ENCODE measurements at places on chromosomes 6 and 20.

GRCh38 chr6:43171707-43172103 is 636 bp downstream of the SRF start:
- peak; percentile 35 for DNase-seq

DNA sequence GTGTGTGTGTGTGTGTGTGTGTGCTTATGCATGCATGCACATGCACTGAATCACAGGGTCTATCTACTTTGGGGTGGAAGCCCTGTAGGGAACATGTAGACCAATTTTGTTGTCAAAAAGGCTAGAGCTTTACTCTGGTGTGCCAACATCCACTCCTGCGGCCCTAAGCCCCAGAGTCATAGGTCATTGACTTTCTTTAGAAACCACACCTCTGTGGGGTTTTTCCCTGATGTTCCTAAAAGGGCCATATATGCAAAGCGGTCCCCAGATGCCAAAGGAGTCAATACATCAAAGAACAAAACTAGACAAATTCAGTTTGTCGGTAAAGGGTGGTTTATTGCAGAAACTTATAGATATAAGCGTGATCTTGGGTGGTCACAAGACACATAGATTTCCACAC is 29.8 kb upstream of the SLC2A12 start:
- DNase-seq: no peak

DNA sequence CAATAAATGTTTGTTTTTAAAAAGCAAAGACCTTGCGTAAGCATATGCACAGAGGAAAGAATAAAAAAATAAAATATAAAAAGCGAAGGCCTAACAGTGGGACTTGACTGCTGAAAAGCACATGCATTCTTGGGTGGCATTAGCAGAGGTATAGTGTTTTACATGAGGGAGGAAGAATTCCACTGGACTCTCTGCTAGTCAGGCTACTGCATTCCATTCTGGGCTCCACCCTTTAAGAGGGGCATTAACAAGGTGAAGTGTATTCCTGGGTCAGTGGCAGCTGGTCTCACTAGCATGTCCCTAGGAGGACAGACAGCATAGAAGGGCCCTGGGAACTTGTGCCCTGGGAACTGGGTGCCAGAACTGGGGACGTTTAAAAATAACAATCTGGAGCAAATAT is 134.1 kb downstream of the SOBP start:
- DNase-seq: no peak

- DNase-seq: no peak
Observed at GRCh38 chr6:75499640-75500039, 6.0 kb upstream of the FILIP1 start.

DNA sequence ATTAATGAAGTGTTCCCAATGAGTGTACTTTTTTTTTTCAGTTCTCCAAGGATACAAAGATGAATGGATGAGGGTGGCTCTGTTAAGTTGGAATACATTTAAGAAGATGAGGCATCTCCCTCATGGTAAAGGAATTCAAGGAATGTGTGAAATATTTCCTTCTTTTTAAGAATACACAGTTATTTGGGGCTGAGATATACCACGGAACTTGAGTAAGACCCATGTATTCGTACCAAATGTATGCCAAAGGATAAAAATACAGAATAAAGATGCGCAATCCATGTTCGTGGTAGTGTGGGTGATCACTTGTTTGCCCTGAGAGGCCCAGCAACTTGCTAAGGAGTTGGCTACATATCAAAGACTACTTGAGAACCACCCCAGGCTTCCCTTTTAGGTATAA is 164.2 kb upstream of the TCF21 start:
- DNase-seq: no peak

DNA sequence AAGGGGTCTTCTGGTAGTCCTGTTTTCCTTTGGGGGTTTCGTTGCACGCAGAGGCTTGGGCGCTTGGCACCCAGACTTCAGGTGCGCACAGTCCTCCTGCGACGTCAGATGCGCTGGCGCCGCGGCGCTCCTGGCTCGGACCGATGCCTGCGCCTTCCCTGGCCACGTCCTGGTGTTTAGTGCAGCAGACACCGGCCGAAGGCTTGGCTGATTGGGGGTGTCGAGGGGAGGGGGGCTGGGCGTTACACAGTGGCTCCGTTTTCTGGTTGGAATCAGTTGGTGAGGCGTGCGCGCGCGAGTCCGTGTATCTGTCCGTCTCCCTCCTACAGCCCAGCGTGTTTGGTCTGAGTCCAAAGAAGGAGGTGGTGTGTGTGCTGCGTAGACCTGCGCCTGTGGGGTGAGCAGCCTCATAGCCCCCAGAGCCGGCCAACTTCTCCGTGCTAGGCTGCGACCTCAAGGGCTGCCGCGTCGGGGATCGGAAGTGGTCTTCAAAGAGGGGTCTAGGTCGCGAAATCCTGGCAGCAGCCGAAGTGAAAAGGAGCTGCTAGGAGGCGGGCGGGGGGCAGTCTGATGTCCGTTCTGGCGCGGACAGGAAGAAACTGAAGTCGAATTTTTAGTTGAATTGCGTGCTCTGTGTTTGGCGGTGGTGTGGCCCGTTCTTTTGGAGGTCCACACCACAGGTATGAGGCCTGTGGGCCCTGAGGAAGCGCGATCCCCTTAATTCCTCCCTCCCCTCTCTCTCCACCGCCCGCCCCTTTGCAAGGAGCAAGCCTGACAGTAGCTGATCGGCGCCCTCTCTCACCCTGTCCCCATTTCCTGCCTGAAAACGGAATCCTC is 1.5 kb downstream of the SYNDIG1 start:
- DNase-seq: no peak

DNA sequence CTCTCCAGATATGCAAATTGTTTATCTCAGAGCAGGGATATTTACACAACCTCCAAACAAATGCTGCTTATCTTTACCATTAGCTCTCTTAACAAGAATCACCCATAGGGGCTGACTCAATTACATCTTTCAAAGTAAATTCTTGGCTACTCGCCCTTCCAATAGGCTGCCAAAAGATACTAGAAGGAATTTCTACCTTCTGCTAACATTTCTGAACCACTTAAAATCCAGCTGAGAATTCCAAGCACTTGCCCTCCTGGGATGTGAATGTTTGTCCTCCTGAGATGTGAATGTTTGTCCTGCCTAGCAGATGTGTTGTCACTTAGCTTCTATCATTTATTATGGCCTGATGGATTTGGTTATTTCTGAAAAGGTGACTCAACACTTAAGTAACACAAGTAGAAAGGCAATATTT is 388.0 kb downstream of the GJA1 start:
- DNase-seq: no peak

GRCh38 chr6:366389-367297 is 24.9 kb upstream of the IRF4 start:
- no peak for DNase-seq

DNA sequence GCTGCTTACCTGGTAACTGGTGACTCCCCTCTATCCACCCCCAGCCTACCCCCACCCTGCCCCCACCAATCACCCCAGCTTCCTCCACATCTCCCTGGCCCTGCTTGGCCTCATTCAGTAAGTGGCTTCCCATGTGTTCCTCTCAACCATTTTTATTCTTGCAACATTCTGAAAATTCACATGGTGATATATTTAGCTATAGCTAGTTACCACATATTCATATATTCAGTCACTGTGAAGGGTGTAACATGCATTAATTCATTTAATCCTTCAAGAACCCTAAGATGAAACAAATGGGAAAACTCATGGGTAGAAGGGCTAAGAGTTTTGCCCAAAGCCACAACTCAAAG is 95.4 kb upstream of the CEP85L start:
- no peak for DNase-seq

- DNase-seq: no peak
Observed at GRCh38 chr6:144087789-144088426, 7.5 kb downstream of the SF3B5 start.

- no peak for DNase-seq
Observed at GRCh38 chr6:88294702-88295101, 128.6 kb upstream of the CNR1 start.

DNA sequence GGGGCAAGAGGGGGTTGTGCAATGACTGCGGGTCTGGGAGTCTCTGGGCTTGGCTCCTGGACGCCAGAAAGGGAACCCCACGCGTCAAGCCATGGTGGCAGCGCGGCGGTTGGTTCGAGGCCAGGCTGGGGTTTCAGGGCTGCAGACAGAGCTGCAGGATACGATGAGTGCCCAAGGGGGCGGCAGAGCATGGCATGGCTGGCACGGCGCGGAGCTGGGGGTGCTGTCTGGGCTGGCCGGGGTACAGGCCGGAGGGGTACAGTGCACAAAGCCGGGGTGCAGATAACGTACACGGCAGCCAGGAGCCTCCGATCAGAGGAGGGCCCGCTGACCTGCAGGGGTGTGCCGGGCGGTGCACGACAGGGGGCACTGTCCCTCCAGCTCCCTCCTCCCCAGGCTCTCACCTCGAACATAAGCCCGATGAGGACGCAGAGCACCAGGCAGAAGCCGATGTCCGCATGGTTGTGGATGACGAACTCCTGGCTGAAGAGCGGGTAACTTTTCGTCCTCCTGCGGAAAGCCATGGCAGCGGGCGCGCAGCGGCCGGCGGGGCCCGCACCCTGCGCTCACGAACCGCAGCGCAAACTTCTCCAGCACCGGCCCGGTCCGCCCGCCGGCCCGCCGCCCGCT is 353 bp downstream of the TRAM2 start:
- peak; percentile 54 for DNase-seq

- DNase-seq: no peak
Observed at GRCh38 chr6:166900130-166900708, 56.1 kb downstream of the RNASET2 start.

GRCh38 chr20:25041813-25042530 is 16.0 kb downstream of the ACSS1 start:
- no peak for DNase-seq

- no peak for DNase-seq
Observed at GRCh38 chr20:32941155-32941885, 62.9 kb downstream of the SUN5 start.

GRCh38 chr20:1118004-1118335 is 432 bp upstream of the PSMF1 start:
- DNase-seq: no peak

GRCh38 chr6:136435101-136435500 is 115.1 kb downstream of the MAP7 start:
- no peak for DNase-seq

- no peak for DNase-seq
Observed at GRCh38 chr6:117446861-117447260, 21.1 kb upstream of the ROS1 start.

DNA sequence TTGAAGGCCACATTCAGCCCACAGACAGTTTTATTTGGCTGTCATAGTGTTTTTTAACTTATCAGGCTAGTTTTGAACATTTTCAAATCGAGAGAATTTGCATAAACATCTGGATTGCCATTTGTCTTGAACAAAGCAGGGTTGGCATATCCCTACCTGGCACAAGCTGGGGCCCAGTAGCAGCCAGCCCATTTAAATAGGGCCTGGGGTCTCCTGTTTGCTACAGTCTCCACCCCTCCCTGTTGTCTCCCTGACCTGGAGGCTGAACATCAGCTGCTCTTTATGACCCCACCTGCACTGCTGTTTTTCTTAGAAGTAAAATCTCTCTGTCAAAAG is 10.5 kb downstream of the BCAS4 start:
- DNase-seq: no peak

- no peak for DNase-seq
Observed at GRCh38 chr6:85887461-85887860, 244.8 kb upstream of the SYNCRIP start.

- DNase-seq: no peak
Observed at GRCh38 chr6:104484626-104485025, 375.1 kb downstream of the HACE1 start.

DNA sequence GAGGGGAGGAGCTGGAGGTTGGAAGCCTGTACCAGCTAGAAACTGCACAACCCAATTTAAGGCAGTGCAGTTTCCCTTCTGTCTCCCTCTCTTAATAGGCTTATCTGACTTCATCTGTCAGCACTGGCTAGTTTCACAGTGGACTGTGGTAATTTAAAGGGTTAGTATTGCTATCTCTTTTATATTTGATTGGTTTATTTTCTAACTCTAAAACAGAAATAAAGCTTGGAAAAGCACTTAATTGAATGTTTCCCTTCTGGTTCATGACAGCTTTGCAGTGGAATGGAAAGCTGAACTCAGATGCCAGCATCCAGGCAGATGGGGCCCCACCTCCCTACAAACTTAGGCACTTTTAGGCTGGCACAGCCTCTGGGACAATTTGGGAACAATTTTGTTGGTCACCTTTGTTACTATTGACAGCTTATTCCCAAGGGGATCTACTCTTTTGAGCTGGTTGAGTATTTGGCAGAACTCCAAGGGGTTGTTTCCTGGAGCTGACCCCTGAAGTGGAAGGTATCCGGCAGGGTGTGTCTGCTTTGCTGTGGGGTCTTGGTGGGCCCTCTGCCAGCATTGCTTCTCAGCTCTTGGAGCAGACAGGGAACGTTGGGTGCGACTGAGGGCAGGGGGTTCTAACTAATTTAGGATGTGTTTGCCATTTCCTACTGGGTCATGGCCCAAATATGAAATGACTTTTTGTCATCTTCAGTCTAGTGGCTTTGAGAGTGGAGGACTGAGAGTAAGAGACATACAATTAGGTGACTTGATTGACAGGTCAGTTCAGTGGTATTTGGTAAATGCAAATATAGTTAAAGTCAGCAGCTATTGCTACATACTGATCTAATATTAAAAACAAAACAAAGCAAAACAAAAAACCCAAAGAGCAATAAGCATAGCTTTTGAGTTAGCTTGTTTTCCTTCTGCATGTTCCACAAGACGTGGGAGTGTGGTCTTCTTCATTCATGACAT is 9.3 kb downstream of the SH3BGRL2 start:
- no peak for DNase-seq

DNA sequence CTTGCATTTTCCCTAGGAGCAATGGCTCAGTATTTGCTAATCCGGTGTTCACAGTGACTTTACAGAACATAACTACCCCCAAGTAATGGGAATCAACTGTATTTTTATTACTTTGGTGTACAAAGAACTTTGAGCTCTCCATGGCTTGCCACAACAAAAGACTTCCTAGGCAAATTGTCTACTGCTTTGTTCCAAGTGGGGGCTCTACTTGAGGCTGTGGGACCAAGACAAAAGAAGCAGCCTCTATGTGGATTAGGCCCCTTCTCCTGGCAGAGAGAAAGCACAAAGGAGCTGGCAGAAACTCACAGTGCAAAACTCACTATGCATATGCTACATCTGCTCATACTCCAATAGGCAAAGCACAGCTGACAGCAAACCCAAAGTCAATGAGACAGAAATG is 853 bp downstream of the WFDC8 start:
- no peak for DNase-seq

GRCh38 chr20:46581391-46581790 is 30.9 kb upstream of the OCSTAMP start:
- DNase-seq: no peak

DNA sequence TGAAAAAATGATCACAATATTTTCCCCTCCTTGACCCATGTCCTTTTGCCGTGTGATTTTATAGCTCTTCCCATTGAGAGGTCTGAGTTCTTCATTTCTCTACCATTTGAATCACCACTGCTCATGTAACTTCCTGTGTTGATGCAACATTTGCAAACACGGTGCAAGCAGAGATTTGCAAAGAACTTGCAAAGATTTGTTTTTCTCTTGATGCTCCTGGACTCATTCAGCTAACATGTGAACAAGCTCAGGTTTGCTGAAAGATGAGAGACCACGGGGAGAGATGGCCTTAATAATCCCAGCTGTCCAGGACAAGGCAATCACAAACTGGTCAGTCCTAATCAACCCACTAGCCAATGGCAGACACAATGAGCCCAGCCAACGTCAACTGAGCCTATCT is 8.6 kb downstream of the VNN2 start:
- no peak for DNase-seq

- DNase-seq: no peak
Observed at GRCh38 chr6:27031302-27031701, 216.2 kb upstream of the PRSS16 start.

- DNase-seq: peak; percentile 57
Observed at GRCh38 chr20:45138561-45139300, 14.5 kb upstream of the WFDC12 start.
